ENCODE measurements at places on chromosomes 1 and 21.
A peak's percentile ranks its signal among the peaks of the same experiment; 100 is the strongest.

DNA sequence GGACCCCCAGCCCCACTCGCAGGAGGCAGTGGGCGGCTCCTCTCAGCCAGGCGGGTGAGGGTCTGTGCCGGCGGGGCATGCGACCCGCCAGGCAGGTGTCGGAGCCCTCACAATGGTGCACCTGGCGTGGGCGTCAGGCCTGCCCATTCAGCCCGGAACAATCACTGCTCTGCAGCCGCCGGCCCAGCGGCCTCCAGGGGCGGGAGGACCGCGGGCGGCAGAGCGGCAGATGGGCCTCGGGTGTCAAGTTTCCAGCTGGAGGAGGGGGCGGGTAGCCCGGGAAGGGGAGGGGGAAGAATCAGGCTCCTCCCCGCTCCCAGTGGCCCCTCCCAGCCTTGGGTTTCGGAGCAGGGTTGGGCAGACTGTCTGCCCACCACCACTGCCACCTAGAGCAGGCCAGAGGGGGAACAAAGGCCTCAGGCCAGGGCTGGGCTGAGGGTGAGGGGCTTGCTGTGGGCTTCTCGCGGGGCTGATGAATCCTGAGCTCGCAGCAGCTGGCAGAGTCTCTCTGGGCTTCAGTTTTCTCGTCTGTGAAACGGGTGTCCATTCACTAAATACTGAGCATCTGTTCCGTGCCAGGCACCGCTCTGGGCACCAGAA, 39.5 kb upstream of the CASZ1 start:
- DNase-seq = peak; percentile 5

DNA sequence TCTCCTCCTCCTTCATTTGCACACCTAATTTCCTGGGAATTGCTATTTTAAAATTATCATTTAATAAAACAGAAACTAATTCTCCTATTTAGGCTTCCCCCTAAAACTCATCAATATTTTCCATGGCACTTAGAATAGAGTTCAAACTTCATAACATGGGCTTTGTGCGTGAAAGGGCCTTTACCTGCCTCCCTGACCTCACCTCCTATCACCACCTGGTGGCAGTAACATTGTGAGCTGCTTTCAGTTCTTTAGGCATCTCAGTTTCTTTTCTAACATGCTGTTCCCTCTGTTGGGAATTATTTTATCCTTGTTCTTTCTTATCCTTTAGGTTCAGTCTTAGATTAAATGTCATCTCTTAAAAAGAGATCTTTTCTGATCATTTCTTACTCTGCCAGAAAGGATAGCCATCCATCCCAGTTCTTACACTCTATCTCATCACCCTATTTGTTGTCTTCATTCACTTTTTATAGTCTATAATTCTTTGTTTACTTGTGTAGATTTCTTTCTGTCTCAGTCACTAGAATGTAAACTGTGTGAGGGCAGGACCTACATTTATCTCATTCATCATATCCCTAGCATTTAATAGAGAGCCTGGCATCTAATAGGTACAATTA, 133.8 kb upstream of the KIAA1614 start:
- DNase-seq = peak; percentile 1

DNA sequence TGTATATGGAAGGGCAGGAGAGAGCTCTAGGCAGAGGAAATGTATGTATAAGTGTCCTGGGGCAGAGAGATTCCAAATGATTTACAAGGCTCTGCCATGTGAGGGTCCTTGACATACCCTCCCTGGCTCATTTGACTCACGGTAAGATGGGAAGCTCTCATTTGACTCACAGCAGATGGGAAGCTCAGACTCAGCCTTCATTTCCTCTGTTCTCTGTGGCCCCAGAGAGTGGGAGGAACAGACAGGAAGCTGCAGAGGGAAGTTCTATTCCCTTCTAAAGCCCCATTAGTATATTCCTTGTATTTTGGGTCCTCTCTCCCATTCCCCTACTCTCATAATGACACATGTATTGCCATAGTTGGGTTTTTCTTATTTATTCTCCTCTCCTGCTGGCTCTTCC, 44.9 kb downstream of the FOXD2 start:
- no peak for DNase-seq

GRCh38 chr1:13478692-13479091, 35.1 kb downstream of the LRRC38 start:
- DNase-seq = no peak

GRCh38 chr1:41810446-41810845, 108.3 kb downstream of the HIVEP3 start:
- peak; percentile 62 for DNase-seq

- DNase-seq = peak; percentile 60
These were observed 425.9 kb upstream of the RUNX1 start for GRCh38 chr21:35475009-35475408.

DNA sequence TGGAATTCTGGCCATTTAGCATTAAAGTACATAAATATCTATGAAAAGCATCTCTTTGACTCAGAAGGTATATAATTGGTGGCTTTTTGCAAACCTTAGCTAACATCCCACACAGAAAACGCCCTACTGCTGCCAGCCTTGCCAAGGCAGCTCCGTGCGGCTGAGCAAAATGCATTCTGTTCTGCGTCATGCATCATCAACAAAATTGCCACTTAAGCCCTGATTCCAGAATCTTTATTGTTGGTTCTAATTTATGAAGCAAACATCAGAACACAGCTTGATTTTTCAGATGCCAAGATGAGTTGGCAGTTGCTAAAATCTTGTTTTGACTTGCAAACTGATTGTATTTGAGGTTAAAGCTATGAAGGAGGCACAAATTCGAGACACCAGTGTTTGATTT, 314.9 kb upstream of the DEPDC1 start:
- DNase-seq = no peak

DNA sequence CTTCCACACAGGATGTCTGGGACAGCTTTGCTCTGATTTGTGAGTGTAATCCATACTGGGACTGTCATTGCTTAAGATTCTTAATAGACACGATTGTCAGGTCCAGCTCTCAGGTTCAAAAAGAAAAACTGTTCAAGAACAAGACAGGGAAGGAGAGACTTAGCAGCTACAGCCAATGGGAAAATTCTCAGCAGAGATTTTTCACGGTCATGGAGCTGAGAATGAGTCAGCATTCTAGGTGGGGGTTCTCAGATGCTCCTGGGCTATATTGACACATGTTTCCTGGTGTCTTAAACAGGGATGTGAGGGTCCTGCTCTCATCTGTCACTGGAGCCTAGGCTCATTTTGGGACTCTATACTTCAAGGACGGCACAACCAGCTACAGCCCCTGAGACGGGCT, 318.3 kb downstream of the RRAGC start:
- DNase-seq = no peak

- DNase-seq = no peak
These were observed 57.5 kb downstream of the CASQ2 start for GRCh38 chr1:115710859-115711624.
